Psoas muscle (tissue), 8 donors: ENCODE measurements at places on chromosomes 11 and 22. TPM values are rescaled to one million over a fixed set of nuclear protein-coding genes. Genes with fewer than 3 reads are reported as not detected.
A peak's percentile ranks its signal among the peaks of the same experiment; 100 is the strongest.

DNA sequence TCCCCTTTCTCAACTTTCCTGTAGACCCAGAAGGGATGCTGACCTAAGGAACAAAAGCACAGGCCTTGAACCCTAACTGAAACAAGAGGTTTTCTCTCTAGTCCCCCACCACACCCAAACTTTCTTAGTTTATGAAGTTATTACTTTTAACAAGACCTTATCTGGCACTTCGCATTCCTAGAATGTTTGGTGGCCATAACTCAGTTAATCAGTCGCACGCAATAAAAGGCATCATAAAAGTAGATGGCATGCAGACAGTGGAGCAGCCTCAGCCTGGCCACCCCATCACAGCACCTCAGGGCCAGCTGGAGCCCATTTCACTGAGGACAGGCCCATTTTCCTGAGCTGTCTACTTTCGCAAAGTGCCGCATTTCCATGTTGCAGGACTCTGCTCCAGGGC, 301.9 kb downstream of the OPCML start:
- no peak for DNase-seq

DNA sequence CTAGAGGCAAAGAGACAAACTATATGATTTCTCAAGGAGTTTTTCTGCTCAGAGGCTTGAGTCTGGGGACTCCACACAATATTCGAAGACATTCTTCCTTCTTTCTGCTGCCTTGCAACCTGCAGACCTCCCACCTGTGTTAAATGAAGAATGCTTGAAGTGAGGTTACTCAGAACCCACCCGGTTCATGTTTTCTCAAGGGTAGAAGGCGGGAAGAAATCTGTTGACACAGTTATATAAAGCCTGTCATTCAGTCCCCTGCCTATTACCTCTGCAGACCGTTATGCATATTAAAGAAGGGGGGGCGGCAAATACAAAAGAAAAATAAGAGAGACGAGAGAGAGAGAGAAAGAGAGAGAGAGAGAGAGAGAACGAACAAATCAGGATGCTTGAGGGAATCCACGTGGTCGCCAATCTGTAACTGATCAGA, 2.2 kb upstream of the KMT2A start:
- no peak for DNase-seq

GRCh38 chr11:102276783-102277182, 40.5 kb upstream of the BIRC3 start:
- DNase-seq = no peak

DNA sequence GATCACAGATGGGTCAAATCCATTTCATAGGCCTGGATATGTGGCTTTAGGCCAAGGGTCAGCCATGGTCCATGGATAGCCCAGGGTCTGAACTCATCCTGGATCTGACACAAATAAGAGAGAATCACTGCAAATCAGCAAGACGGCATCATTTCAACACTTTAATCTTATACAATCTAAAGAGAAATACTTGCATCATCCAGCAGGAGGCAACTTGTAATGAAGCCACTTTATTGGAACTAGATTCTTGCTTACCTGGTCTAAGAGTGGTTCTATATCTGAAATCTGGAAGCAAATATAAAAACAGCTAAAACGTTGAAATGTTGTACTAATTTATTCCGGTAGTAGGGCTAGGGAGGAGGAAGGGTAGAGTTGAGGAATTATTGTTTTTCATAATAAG, 870.1 kb downstream of the JRKL start:
- no peak for DNase-seq

- DNase-seq = no peak
Observed at GRCh38 chr22:28570696-28571373, 108.8 kb downstream of the TTC28 start.

- peak; percentile 40 for DNase-seq
Observed at GRCh38 chr11:64770120-64770519, 8.2 kb downstream of the SF1 start.

DNA sequence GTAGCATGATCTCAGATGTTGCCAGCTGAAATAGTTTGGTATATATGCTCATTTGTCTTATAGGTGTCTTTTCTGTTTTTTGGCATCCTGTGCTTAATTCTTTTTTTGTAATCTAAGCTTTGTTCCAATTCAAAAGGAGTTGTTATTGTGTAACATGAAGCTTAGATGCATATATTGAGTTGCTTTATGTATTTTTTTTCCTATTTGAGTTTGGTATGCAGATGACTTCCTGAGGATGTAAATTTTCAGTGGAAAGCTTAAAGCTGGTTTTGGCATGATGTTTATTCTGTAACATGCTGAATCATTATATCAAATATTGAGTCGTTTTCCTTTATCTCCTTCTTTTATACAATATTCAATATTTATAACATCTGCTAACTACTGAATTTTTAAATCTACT, 69.4 kb downstream of the DDX10 start:
- no peak for DNase-seq

DNA sequence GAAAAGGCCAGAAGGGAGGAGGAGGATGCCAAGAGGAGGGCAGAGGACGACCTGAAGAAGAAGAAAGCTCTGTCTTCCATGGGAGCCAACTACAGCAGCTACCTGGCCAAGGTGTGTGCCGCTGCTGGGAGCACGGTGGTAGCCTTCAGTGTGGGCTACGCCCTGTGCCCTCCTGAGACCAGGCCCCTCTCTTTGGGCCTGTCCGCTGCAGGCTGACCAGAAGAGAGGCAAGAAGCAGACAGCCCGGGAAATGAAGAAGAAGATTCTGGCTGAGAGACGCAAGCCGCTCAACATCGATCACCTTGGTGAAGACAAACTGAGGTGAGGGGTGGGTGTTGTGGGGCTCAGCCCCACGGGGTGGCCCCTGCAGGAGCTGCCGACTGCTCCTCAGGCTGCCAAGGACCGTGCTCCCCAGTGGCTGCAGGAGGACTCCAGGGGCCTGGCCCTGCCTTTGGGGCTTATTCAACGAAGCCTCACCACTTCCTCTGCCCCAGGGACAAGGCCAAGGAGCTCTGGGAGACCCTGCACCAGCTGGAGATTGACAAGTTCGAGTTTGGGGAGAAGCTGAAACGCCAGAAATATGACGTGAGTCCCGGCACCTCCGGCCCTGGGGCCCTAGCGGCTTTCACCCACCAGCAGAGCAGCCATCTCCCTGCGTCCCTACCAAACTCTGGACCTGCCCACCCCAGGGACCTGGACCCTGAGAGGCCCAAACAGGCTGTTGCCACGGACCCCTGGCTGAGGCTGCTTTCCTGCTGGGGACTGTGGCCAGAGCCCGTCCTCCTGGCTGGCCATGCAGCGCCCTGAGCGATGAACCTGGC, 12.6 kb upstream of the MRPL23 start:
- DNase-seq = peak; percentile 45

DNA sequence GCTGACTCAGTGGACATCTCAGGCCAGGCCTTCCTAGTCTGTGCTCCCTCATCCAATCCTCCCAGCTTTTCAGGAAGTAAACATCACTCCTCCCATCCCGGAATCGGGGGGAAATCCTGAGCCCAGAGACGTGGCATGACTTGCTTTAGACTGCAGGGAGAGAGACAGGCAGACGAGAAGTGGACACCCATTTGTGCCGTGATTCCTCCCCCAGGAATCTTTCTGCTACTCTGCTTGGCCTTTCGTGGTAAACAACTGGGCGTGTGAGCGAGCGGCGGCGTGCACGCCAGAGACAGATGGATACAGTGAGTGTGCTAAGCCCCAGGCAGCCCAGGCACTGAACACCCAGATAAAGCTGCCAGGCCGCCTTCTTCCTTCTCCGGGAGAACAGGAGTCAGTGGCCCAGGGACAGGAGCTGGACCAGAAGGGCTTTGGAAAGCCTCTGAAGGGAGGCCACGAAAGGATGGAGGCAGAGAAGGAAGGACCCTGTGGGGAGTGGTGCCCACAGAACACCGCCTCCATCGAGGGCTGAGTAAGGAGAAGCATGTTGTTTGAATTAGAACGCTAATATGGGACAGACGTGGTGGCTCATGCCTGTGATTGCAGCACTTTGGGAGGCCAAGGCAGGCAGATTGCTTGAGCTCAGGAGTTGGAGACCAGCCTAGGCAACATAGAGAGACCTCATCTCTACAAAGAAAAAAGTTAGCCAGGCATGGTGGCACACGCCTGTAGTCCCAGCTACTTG, 53.0 kb upstream of the PRR5 start:
- DNase-seq = peak; percentile 54

- DNase-seq = no peak
Observed at GRCh38 chr11:56750190-56750589, 1.7 kb upstream of the OR9G4 start.

H19 gene
- 2,069 TPM for total RNA-seq

ALDH3B2 gene
- not detected for total RNA-seq

SNX19 gene
- 38.6 TPM for total RNA-seq
